OCI-LY7 (cell line): ENCODE measurements at places on chromosomes 11 and 22. TPM values are rescaled to one million over a fixed set of nuclear protein-coding genes. Genes with fewer than 3 reads are reported as not detected.

RCOR2 gene
- total RNA-seq = 2.4 and 3.2 TPM in 2 replicates

OR8A1 gene
- not detected in 2 replicates for total RNA-seq

CD248 gene
- 0.18 and 0.46 TPM in 2 replicates for total RNA-seq

CSRP3 gene
- total RNA-seq = not detected in 2 replicates

CFAP300 gene
- total RNA-seq = not detected in 2 replicates

RASSF7 gene
- 11.8 and 15.1 TPM in 2 replicates for total RNA-seq

TEX54 gene
- total RNA-seq = 0.89 TPM in 1 of 2 replicates, not detected in the other

CHRDL2 gene
- not detected in 2 replicates for total RNA-seq

HOATZ gene
- total RNA-seq = not detected in 2 replicates

CNGA4 gene
- 0.97 and 1.0 TPM in 2 replicates for total RNA-seq

OR10A2 gene
- not detected in 2 replicates for total RNA-seq

NXPE2 gene
- total RNA-seq = not detected in 2 replicates

SLC5A1 gene
- total RNA-seq = not detected in 2 replicates

SSH3 gene
- 18.5 and 22.0 TPM in 2 replicates for total RNA-seq

BAIAP2L2 gene
- total RNA-seq = 1.9 and 2.4 TPM in 2 replicates

CYP2D6 gene
- 4.1 and 4.5 TPM in 2 replicates for total RNA-seq

GGTLC3 gene
- total RNA-seq = not detected in 2 replicates

RPS6KA4 gene
- total RNA-seq = 11.0 and 13.4 TPM in 2 replicates

ATXN10 gene
- 190 and 197 TPM in 2 replicates for total RNA-seq

GGTLC2 gene
- not detected in 2 replicates for total RNA-seq

RTN4R gene
- total RNA-seq = not detected in 2 replicates

GRCh38 chr11:61168042-61168688 is 6.9 kb upstream of the VPS37C start:
- no peak for DNase-seq

DNA sequence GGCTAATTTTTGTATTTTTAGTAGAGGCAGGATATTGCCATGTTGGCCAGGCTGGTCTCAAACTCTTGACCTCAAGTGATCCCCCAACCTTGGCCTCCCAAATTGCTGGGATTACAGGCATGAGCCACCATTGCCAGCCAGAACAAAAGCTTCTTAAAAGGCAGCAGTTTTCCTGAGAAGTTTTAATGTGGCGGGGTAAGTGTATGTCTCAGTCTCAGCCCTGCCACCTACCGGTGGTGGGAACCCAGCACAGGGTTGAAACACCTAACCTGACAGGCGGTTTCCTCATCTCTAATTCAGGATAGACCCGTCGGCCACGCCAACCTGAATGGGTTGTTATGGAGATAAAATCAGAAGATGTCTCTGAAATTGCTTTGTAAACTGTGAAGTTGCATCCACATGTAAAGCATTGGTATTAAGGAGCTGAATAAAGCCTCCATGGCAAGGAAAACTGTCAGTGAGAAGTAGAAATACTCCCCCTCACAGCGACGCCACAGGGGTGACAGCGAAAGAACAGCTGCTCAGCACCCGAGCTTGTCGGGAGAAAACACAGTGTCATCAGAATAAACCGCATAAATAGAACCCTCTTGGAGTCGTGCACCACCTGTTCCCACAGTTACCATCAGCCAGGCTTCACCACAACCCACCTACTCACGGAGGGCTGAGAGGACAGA is 165.9 kb upstream of the NCAM1 start:
- DNase-seq = peak; percentile 31

GRCh38 chr22:35777335-35777975 is 59.8 kb downstream of the APOL5 start:
- DNase-seq = no peak

- no peak for DNase-seq
Observed at GRCh38 chr11:87150936-87151335, 113.2 kb downstream of the TMEM135 start.

DNA sequence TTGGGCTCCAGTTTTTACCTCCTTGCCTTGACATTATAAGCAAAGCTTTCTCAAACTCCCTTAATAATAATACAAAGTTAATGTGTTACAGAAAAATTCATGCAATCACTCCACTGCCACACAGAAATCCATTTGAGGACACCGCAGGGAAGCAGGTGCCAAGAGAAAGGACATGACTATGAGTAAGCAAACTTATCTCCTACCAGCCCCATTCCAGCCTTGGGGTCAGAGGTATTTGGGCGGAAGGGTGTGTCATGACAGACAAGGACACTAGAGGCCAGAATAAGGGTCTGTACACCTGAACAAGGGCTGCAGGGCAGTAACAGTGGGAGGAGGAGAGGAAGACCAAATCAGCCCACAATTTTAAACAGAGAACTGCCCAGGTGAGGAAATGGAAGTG is 5.9 kb downstream of the GNG3 start:
- DNase-seq = no peak

GRCh38 chr11:107702109-107702660 is 9.7 kb downstream of the SLN start:
- DNase-seq = no peak

DNA sequence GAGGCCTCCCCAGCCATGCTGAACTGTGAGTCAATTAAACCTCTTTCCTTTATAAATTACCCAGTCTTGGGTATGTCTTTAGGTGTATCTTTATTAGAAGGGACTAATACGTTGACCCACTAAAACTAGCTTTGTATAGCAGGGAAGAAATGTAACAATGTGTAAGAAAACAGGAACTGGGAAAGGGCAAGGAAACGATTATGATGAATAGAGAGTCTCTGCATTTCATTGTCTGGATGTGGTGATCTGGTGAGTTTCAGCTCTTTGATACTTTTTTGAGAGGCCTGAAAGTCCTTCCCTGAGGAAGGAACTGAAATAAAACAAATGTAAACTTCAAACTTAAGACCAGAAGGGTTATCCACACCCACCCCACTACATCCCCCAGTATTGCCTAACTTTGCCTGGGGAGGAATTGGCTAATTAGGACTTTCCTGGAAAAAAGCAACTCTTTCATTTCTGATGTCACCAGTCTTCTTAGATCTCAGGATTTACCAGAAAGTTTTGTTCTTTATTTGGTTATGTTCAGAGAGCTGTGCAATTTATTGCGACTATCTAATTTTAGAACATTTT is 119.0 kb downstream of the LDLRAD3 start:
- DNase-seq = no peak

- no peak for DNase-seq
Observed at GRCh38 chr11:17734986-17735817, 621 bp downstream of the KCNC1 start.

DNA sequence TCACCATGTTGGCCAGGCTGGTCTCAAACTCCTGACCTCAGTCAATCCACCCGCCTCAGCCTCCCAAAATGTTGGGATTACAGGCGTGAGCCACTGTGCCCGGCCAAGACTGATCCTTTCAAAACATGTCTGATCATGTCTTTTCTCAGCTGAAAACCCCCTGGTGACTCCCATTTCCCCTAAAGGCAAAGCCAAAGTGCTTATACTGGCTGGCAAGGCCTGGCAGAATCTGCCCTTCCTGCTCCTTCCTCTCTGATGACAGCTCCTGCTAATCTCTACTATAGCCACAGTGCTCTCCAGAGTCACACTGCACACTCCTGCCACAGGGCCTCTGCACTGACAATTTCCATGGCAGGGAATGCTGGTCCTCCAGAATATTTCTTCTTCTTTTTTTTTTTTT is 2.6 kb upstream of the MCHR1 start:
- no peak for DNase-seq

- DNase-seq = no peak
Observed at GRCh38 chr11:15969701-15970329, 386.5 kb downstream of the SOX6 start.

DNA sequence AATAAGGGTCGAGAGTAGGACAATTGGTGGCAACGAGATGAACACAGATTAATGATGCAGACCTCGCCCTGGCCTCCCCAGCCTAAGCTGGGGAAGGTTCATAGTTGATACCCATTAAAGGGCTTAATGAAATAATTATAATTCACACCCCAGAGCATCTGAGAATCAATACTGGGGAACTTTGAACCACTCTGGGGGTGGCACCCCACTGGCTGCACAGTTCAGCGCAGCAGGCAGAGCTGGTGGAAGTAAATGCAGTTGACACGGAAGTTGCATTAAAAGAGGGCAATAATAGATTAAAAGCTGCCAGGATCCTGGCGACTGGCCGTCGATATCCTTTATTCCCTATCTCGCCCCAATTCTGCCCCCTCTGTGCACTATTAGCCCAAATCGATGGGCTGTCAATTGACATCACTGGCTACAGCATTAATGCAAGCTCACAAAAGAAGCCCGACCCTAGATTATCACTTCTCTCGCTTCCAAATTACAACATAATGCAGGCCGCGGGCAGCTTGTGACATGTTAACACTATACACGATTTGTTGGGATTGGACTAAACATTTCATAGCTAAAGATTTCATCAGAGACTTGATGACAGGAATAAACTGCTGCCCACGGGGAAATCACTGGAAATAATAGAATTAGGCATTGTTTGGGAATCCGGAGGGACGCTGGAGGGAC is 14.5 kb downstream of the HSPA8 start:
- DNase-seq = no peak

DNA sequence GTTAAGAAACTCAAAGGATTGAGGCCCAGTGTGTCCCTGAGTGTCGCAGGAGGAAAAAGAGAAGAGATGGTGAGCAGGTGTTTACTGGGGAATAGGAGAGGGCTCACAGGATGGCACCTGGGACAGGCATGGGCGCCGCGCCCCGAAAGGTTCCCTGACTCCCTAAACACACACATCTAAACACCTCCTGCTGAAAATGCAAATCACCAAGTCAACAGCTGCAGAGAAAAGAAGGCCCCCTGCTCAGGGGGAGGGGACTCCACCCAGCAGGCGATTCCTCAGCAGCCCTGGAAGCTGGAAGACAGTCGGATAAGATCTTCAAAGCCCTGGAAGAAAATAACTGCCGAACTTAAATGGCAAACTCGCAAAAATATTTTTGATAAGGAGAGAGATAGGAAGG is 377.2 kb downstream of the BRD1 start:
- DNase-seq = no peak

GRCh38 chr22:21823740-21824444 is 43.6 kb downstream of the MAPK1 start:
- no peak for DNase-seq

- DNase-seq = no peak
Observed at GRCh38 chr11:126149759-126150625, 61.5 kb downstream of the RPUSD4 start.

- DNase-seq = no peak
Observed at GRCh38 chr11:117218133-117218915, 13.5 kb downstream of the PCSK7 start.

- no peak for DNase-seq
Observed at GRCh38 chr11:101434026-101434643, 149.7 kb downstream of the TRPC6 start.

DNA sequence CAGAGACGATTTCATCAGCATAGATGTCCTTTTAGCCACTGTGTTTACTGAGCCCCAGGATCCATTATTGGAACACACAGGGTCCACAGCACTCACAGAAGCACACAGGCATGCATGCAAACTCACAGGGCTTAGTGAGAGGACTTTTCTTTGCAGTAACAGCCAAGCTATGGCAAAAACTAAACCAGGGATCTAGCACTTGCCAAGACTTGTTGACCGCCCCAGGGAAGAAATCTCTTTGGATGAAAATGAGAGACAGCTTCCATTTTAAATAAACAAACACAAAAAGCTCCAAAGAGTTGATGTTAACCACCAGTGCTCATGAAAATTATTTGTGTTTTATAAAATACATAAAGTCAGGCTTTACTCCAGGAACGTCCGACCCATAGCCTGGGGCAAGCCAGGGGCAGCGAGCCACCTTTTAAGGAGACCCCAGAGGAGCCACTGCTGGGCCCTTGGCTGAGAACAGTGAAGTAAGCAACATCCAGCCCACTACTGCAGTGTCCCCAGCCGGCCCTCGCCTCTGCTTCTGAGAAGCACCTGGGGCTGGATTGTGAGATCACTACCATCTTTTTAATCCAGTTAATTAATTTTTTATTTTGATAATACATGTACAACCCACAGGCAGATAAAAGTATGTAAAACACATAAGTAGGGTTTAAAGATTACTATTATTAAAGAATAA is 22.0 kb upstream of the TFIP11 start:
- DNase-seq = peak; percentile 59

- no peak for DNase-seq
Observed at GRCh38 chr11:61403658-61404057, 11.3 kb downstream of the TMEM216 start.

GRCh38 chr11:73907191-73907590 is 30.4 kb downstream of the PAAF1 start:
- no peak for DNase-seq

GRCh38 chr11:128936606-128937251 is 5.9 kb downstream of the TP53AIP1 start:
- DNase-seq = no peak

- no peak for DNase-seq
Observed at GRCh38 chr11:103031834-103032233, 60.1 kb downstream of the DCUN1D5 start.

DNA sequence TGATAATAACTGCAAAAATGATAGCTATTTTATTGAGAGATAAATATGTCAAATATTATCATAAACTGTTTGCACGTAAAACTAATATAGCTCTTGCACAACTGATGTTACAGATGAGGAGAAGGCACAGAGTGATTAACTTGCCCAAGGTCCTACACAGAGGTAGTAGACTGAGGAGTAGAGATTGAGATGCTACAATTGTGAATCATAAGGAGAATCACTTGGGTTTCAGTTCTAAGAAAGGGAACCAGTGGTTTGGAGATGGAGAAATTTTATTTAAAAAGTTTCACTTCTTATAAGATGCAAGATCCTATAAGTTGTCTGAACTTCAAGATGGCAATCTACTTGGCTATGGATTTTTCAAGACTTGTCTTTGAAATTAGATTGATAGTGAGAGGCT is 224.8 kb upstream of the RAG2 start:
- no peak for DNase-seq

DNA sequence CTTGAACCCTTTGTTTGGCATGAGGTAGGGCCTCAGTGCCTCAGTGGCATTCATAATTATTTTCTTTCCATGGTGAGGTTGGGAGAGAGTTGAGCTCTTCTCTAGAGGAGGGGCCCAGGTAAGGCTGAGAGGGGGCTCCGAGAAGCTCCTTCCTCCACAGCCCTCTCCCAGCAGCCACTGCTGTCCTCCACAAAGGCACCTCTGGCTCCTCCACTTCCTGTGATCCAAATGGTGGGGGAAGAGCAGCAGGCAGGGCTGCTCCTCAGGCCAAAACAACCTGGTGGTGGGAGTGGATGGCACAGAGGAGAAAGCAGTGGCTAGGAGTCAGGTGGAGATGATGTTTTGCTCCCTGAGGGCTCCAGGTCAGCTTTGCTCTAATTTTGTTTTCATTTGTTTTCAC is 13.3 kb downstream of the ROBO4 start:
- DNase-seq = no peak

DNA sequence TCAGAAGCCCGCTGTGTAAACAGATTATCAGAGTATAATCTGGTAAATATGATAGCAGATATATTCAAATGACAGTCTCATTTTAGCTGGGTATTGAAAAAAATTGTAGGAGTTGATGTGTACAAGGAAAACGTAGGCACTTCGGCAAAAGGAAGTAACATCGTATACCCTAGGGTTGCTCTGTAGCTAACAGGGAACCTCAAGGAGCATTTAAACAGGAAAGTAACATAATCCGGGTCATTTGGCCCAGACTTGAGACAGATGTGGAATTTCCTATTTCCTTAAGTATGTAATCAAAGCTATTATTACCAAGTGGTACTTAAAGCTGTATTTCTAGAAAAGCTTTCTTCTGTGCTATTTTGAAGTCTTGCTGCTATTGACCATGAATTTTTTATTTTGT is 215.6 kb downstream of the DDX10 start:
- DNase-seq = no peak
